ENCODE measurements at places on chromosomes 3 and 15. TPM values are rescaled to one million over a fixed set of nuclear protein-coding genes. Genes with fewer than 3 reads are reported as not detected.

The TM4SF1 gene
- total RNA-seq: 191 TPM

The CD276 gene
- total RNA-seq: 46.9 TPM

The FAM107A gene
- total RNA-seq: 0.59 TPM

The SELENOK gene
- 69.8 TPM for total RNA-seq

The CPLX3 gene
- 0.20 TPM for total RNA-seq

The BTD gene
- 19.0 TPM for total RNA-seq

The IGSF10 gene
- total RNA-seq: 61.5 TPM

The CTXND1 gene
- 0.30 TPM for total RNA-seq

The CTXN2 gene
- not detected for total RNA-seq

The GOLGA6L7 gene
- not detected for total RNA-seq

The CPN2 gene
- total RNA-seq: 0.10 TPM

The TERC gene
- 69.1 TPM for total RNA-seq

The FAM174B gene
- total RNA-seq: 16.2 TPM

The SPRED1 gene
- 57.2 TPM for total RNA-seq

The CIB2 gene
- total RNA-seq: 8.7 TPM

The MESP1 gene
- total RNA-seq: 1.6 TPM

The AADACL2 gene
- 21.6 TPM for total RNA-seq

The KLHL40 gene
- total RNA-seq: 13.4 TPM
